EH (cell line): ENCODE measurements at places on chromosomes 16 and 17.

DNA sequence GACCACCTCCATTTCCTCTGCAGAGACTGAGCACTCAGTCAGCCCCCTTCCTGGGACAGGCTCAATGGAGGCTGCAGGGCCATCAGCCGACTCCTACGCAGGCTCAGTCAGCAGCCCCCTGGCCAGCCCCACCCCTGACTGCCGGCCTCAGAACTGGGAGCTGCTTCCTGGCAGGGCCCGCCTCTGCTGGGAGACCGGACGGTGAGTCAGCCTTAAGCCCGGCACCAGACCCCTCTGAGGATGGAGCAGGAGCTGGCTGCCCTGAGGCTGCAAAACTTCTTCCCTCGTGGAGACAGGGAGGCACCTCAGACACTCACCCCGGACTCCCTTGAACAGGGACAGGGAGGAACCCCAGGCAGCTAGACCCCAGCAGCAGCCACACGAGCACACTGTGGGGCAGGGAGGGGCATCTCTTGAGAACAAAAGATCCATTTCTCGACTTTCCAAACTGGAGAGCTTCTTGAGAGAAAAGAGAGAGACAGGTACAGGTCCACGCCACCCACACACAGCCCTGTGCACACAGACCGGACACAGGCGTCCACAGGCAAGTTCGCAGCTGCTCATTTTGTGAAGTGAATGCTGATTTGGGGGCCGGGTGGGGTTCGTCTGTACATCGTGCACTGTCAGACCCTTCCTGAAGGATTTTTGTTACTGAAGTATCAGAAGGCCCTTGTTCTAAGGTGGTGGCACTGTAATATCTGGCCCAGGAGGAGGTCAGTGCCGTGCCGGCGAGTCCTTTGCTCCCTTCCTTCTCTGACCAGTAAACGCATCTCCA is 1.3 kb upstream of the TUBB3 start:
- peak; percentile 98 for DNase-seq

- DNase-seq = no peak
Measured at GRCh38 chr17:76071531-76072147, 678 bp downstream of the SRP68 start.

GRCh38 chr17:52660692-52661091 is 502.2 kb upstream of the CA10 start:
- no peak for DNase-seq

DNA sequence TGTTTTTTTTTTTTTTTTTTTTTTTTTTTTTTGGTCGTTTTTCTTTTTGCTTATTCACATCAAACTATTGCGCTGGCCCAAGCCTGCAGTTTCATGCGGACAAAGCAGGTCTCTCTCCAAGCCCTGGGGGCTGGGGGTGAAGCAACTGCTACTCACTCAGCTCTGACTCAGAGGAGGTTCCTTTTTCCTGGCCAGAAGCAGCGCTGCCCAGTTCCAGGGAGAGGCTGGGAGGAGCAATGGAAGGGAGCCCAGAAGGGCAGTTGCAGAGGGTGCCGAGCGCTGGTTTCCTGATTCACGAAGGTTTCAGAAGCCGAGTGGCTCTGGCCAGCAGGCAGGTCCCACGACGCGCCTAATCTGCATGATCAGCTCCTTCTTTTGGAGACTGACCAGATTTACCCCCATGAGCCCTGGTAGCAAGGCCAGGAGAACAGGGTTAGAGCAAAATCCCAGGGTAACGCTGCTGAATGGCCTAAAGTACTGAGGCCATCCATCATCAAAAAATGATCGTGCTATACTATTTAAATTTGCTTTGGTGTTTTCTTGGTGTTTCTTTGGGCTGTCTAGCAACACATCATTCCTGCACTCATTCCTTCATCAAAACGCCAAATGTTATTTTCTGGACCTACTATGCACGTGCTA is 144.7 kb upstream of the SOX9 start:
- peak; percentile 98 for DNase-seq

DNA sequence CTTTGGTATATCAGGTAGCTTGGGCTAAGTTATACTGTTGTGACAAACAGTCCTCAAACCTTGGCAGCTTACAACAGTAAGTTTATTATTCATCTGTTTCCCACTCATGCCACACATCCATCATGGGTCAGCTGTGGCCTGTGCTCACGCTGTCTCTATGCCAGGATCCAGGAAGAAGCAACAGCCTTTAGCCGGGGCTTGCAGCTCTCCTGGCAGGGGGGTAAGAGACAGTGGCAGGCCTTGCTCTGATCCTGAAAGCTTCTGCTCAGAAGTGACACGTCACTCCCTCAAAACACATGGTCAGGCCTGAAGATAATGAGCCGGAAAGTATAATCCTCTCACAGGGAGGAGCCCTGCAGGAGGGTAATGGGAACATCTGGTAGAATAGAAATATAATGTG is 377.6 kb downstream of the CPPED1 start:
- peak; percentile 59 for DNase-seq

- no peak for DNase-seq
Measured at GRCh38 chr16:21703589-21704174, 39.9 kb downstream of the OTOA start.

DNA sequence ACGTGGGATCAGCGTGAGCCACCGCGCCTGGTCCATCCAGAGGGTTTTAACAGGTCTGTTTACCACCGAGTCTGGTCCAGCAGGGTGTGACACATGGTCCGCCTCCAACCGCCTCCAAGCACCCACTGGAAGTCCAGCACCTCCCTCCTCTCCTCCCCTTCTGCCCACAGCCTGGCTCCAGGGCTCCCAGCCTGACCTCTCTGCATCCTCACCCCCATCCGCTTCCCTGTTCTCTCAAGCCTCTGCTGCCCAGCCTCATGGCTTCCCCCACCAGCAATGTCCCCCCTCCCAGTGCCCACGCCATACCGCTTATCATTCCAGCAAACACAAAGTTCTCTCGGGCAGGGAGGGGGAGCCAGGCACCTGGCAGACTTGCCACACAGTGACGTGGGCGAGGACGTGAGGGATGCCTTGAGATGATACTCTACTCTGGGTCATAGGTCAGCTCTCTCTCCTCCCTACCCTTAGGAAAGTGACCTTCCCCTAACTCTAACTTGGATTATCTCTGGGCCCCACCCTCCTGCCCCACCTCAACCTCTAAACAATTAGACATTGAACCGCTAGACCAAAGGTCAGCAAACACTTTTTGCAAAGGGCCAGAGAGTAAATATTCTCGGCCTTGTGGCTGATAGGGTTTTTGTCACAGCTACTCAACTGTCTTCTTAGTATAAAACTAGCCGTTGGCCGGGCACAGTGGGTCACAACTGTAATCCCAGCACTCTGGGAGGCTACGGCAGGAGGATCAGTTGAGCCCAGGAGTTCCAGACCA is 23.1 kb downstream of the CDC42EP4 start:
- peak; percentile 30 for DNase-seq

DNA sequence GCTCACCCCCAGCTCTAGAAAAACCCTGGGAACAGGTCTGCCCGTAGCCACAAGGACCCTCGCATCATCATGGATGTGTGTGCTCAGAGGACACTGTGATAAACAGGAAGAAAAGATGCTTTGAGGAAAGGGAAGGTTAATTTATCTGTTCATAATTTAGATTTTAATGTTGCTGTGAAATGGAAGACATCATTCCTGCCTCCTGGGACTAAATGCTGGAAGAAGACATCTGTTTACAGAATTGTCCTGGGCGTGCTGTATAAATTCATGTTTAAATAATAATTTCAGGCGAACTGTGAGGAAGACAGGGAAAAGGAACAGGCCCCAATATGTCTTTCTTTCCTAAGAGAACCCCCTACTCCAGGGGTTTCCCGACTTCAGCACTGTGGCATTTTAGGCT is 112.6 kb downstream of the SHISA6 start:
- no peak for DNase-seq

GRCh38 chr17:37490022-37490587 is 414 bp downstream of the DUSP14 start:
- peak; percentile 72 for DNase-seq

- DNase-seq = no peak
Measured at GRCh38 chr17:82776454-82776853, 24.6 kb downstream of the TBCD start.

- DNase-seq = peak; percentile 40
Measured at GRCh38 chr17:78242024-78242742, 10.8 kb downstream of the TMEM235 start.

DNA sequence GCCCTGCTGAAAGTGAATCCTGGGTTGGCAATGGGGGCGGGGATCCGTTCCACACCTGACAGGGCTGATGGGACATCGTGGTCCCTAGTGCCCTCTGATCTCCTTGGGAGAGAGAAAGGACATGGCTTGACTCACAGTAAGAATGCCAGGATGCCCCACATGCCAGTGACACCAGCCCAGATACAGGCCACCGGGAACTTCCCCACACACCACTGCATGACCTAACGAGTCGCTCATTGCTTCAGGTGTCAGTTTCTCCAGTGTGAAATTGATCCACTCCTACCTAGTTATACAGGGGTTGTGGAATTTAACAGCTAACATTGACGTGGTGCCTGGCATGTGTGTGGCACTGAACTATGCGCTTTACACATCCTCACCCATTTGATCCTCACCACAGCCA is 7.5 kb downstream of the CD300LG start:
- no peak for DNase-seq

GRCh38 chr17:68489919-68490318 is 22.3 kb upstream of the PRKAR1A start:
- DNase-seq = no peak

GRCh38 chr17:81456091-81456490 is 56.5 kb downstream of the ACTG1 start:
- DNase-seq = no peak

DNA sequence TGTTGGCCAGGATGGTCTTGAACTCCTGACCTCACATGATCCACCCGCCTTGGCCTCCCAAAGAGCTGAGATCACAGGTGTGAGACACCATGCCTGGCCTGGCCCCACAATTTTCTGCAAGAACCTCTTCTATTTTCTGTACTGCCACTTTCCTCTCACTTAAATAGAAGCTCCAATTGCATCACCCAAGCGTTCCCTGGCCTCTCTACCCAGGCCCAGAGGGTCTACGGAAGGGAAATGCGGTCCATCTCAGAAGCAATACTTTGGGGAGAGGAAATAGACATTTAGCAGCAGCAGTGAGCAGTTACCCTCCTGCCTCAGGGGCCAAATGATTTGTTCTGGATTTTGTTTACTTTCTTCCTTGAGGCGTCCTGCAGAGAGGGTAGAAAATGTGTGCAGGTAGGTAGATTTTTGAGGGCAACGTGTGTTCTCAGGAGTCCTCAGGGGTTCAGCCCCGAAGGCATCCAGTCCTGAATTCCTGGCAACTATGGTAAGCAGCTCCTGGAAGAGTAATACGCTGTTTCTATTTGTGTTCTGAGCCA is 11.0 kb downstream of the SLC6A4 start:
- no peak for DNase-seq

DNA sequence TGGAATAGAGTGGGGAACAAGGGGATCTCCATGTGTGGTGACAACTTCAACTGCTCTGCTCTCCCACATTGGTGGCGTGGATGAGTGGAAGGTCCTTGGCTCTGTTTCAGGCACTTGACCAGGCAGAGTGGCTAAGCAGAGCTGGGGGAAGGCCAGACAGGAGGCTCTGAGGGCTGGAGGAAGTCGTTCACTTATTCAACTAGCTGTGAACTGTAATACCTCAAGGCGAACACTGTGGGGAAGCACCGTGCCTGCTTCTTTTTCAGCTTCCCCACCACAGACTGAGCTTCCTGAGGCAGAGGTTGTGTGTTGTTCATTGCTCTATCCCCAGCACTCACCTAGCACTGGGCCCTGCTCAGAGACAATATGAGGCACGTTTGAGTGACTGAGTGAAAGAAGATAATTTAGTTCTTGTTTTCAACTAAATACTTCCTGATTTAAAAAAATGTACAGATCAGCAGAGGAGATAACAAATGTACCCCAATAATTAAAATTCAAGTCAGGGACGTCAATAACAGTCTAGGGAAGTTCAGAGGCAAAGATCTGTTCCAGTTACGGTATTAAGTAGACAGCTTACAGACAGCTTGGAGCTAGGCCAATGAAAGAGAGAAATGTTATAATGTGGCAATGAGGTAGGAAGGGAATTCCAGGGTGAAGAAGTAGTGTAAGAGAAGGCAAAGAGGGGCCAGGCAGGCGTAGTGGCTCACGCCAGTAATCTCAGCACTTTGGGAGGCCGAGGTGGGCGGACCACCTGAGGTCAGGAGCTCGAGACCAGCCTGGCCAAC is 34.7 kb downstream of the MYO18A start:
- peak; percentile 81 for DNase-seq

DNA sequence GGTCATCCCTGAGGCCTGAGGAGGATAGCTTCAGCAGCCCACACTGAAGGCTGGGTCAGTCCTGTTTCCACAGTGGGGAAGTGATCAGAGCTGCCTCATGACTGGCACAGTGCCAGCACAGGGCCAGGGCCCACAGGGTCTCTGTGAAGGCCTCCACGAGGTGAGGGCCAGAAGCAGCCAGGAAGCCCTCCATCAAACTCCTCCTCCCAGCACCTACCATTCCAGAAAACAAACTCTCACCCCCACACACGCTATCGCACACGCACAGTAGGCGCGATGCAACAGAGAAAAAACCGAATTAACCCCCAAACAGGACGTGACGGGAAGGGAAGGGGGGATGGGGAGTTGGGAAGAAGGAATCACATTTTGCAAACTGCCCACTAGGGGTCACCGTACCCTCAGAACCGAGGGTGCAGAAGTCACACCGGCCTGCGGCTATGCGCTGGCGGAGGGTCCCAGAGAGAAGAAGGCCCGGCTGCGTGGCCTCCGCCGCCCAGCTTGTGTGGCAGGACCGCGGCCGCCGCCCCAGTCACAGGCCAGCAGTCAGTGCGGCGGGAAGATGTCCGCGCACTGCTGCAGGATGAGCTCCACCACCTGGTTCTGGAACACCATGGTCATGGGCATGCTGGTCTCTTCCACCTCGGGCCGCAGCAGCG is 37.6 kb downstream of the ARHGAP27 start:
- DNase-seq = peak; percentile 86

GRCh38 chr16:84166796-84167695 is 19.8 kb downstream of the TAF1C start:
- no peak for DNase-seq

DNA sequence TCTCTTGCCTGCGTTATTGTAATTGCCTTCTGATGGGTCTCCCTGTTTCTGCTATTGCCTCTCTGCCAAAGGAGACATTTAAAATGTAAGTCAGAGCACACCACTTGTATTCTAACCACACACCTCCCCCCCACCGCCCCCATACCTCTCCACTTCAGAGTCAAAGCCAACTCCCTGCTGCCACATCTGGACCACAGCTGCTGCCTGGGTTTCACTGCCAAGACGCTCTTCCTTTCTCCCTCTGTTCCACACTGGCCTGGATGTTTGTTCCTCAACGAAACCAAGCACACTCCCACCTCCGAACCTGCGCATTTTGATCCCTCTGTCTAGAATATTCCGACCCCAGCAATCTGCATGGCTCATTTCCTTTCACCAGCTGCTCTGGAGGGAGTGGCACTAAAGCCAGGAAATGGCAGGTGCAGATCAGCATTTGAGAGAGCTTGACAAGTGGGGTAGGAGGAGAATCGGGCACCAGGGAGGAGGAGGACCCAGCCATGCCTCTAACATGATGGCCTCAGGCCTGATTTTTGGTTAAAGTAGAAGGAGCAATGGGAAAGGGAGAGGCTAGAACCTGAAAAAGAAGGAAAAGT is 92.4 kb upstream of the HS3ST2 start:
- no peak for DNase-seq
